ENCODE measurements at places on chromosomes 2 and 18.

DNA sequence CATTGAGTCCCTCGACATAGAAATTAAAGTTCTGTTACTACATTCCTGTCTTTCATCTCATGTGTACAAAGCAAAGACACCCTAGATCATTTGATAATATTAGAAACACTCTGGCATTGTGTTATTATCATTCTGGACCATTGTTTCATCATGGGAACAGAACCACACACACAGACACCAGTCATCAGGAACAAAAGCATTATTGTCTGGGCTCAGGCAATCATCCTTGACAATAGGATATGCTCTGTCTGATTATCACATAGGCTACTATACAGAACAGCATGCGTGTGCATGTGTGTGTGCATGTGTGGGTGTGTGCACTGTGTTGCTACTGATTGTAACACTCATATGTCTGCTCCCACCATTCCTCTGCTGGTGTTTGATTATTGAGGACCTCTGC lies 242.5 kb downstream of the SH3BP4 start:
- no peak for DNase-seq

- no peak for DNase-seq
Measured at GRCh38 chr2:106869512-106870275, 16.3 kb downstream of the ST6GAL2 start.

- DNase-seq: no peak
Measured at GRCh38 chr2:227366769-227367426, 12.2 kb downstream of the TM4SF20 start.

GRCh38 chr18:79733135-79733701 lies 53.6 kb downstream of the CTDP1 start:
- no peak for DNase-seq

- peak; percentile 40 for DNase-seq
Measured at GRCh38 chr2:38528008-38528442, 74.7 kb downstream of the HNRNPLL start.

DNA sequence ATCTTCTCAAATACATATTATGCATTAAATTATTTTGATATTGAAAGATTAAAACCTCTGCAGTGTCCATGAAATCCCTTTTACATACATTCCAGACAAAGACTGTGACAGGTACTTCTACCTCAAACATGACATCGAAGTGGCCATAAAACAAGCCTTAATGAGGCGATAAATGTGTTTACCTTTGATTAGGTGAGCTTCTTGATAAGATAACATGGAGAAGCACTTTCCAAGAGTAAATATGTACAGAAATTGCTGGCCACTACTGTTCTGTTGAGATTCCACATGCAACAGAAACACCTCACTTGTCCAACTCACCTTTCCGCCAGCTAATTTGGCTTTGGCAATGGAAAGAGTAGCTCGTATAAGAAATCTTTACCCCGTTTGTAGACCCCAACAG lies 55.2 kb downstream of the ZEB2 start:
- DNase-seq: no peak

DNA sequence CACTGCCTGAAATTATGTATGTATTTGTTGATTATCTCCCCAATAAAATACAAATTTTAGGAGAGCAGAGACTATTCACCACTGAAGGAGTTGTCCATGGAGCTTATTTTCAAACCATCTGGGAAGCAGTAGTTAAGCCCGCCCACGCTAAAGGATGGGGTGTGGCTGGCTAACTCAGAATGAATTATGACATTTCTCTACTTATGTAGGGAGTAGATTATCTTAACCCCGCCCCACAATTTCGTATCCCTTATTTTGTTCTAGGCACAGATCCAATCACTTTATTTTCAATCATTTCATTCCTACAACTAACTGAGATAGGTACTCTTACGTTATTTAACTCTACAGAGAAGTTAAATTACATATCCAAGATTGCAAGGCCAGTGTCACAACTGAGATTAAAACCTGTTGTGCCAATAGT lies 1.4 kb upstream of the LAPTM4A start:
- DNase-seq: no peak

DNA sequence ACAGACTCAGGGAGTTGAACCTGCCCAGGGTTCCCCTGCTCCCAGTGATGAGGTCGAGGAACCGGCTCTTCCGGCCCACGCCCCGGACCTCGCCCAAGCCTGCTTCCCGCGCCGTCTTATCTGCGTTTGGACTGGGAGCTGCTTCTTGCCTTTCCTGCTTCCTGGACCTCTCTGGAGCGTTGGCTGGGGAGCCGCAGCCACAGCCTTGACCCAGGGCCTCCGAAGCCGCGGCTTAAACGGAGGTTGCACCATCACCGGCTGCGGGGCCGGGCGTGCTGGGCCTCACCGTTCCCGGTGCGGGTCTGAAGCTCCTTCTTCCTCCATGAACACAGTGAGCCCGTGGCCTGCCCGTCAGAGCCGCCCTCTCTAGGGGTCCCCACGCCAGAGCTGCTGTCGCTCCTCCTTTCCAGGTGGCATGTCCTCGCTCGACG lies 13.3 kb downstream of the NTSR2 start:
- DNase-seq: no peak

DNA sequence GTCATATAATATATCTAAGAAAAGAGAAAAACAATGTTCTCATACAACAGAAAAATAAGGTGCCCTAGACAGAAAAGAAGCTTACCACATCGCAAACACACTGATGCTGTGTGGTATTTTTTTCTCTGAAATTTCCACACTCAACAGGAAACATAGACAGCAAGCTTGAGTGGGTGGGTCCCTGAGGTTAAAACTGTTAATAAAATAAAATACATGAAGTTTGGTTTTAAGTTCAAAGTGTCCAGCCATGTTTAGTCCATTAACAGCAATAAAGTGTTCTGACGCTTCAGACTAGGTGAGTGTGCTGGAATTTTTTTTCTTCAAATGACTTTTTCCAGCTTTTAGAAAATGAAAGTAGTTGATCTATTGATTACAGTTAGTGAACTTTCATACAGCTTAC lies 83.3 kb upstream of the EPB41L5 start:
- no peak for DNase-seq

GRCh38 chr18:74288041-74288440 lies 3.7 kb downstream of the CYB5A start:
- no peak for DNase-seq

GRCh38 chr2:234451852-234452625 lies 44.8 kb downstream of the ARL4C start:
- DNase-seq: no peak

DNA sequence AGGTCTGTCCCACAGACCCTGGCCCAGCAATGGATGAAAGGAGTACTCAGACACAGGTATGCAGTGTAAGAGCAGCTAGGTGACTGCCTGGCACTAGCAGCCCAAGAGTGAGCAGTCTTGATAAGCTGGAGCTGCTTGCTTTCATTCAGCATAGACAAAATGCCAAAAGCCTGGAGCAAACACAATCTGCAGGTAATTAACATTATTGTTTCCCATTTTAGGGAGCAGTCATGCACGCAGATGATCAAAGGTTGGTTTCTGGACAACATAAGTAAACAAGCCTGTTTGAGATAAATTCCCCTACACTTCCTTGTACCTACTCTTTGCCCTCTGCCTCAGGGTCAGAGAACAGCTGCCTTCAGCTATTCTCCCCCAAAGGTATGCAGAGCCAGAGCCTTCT lies 73.7 kb upstream of the MSTN start:
- no peak for DNase-seq

- no peak for DNase-seq
Measured at GRCh38 chr2:173452416-173452815, 97.7 kb downstream of the CDCA7 start.

DNA sequence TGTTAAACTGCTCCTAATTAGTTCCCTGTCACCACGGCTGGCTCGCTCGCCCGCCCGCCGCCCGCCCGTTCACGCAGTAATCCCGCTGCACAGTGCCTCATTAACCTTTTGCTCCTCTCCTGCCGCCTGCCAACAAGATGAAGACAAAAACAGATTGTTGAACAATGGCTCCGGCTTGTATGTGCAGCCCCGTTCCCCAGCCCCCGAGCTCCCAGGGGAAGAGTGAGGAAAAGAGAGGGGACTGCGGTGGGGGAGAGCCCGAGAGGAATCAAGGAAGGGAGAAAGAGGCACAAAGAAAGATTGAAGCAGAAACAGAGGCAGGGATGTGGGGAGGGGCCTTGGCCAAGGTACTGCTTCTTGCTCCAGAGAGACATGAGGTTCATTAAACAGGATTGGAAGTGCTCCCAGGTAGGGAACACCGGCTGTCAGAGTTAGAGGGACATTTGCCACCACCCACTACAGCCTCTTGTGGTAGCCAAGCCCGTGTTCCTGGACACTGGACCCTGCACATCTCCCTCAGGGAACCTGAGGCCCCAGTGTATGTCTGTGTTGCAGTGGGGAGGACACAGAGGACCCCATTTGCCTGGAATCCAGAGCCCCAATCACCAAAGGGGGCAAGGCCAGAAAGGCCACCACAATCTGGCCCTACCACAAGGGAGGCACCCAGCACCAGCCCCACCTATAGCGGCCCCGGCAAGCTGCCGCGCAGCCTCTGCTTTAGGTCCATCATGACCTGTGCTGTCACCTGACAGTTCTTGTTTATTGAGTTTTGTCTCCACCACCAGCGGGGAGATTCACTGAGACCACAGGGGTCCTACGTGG lies 38.1 kb downstream of the EMX1 start:
- no peak for DNase-seq

GRCh38 chr2:150256736-150257135 lies 230.7 kb downstream of the RND3 start:
- no peak for DNase-seq

DNA sequence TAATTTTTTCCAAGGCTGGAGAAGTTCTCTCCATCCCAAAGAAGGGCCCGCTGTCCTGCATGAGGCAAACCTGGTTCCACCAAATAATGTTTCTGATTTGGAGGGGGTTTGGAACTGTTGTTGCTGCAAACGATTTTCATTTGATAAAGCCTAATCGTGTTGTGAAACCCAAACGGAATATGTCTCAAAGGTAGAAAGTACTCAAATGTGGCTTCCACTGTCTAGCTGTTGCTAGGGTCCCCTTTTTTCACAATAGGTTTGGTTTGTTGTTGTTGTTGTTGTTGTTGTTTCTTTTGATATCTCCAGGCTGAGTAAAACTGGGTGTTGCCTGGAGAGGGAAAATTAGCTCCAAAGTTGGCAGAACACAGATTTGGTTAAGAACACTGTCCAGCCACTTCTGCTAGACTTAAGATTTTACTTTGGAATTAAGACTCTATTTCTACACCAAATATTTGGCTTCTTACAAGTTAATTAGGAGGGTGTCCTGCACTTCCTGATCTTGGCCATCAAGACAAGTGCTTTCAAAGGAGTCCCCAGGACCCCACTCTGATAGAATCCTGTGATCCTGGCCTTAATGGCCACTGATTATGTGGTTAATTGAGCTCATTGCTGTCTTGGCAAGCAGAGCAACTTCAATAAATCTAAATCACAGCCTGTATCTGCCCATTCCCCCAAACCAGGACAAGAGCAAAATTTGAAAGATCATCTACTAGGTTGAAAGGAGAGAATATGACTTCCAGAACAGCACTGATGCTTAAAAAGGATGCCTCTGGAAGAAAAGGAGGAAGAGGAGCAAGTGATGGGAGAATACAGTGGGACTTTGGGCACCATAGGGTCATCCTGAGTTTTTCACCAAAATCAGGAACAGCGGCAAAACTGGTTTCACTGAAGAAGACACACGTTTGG lies 3.3 kb upstream of the HOXD13 start:
- no peak for DNase-seq

- DNase-seq: no peak
Measured at GRCh38 chr2:230498506-230499107, 82.6 kb downstream of the SP100 start.

DNA sequence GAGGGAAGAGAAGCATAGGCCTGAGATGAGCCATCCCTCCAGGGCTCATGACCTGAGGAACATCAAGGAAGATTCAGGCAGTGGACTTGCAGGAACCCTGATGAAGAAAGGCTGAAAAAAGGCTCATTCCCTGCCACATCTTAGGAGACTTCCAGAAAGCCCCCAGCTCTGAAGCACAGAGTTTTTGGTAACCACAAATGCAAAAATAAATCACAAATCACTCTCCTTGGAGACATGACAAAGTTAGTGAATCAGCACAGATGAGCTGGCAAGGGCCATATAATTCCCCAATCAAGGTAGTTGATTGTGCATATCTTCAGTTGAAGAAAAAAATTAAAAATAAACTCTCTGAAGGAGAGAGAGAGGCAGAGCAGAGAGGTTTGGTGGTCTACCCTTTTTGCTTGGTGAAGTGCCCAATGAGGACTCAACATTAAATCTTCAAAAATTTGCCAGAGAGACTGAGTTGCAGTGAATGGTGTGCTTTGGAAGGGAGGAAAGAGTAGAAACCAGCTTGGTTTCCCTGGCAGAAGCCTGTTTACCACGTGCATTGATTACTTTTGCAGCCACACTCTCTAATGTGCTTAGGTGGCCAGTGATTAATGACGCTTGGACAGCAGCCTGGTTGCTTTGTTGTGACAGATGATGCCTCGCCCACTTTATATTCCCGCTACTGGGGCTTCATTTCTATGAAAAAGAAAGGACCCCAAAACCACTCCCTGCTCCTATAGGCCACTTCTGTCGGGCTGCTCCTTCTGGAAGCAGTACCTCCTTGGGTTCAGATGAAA lies 257.4 kb upstream of the SLC14A2 start:
- DNase-seq: no peak

GRCh38 chr2:74048147-74048546 lies 63.4 kb downstream of the TET3 start:
- DNase-seq: no peak

DNA sequence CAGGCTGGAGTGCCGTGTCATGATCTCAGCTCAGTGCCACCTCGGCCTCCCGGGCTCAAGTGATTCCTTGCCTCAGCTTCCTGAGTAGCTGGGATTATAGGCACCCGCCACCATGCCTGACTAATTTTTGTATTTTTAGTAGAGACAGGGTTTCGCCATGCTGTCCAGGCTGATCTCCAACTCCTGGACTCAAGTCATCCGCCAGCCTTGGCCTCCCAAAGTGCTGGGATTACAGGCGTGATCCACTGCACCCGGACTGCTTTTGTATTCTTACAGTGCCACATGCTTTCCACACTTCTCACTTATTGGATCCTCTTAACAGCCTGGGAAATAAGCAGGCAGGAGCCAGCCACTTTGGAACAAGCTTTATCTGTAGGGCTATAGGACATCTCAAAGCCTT lies 25.3 kb upstream of the BCL2L11 start:
- no peak for DNase-seq

DNA sequence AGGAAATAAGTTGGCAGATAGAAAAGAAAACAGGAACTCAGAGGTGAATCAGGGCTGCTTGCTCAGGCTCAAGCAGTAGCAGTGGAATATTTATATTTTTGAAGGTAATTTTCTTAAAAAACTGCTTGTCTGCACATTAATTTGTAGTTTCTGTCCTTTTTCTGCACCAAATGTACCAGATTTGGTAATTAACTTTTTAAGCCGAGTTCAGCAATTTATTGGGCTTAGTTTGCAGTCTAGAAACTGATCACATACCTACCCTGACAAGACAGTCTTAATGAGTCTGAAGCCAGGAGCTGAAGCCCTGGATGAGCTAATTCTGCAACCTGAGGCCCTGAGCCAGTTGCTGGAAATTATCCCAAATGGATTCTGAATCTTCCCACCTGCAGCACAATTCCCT lies 647.0 kb downstream of the TDRD15 start:
- no peak for DNase-seq

DNA sequence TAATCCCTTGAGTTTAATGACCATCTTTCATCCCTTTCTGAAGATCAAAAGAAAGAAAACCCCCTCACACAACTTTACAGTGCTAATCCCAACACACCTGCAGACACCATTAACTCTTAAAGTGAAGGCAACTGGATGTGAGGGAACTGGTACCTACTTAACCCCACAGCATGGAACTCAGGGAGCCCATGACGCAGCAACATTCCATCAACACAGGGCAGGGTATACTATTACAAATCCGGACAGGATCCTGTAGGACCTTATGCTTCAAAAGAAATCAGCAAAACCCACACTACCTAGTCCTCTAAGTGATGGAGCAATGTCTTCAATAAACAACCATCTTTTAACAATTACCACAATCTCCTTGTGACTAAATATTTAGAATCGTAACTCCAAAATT lies 78.6 kb downstream of the FARSB start:
- DNase-seq: no peak

All from stimulated activated CD8-positive, alpha-beta memory T cell treated with anti-CD3 and anti-CD28 coated beads, Interleukin-7, amount 100 ng/mL, for 48 hours (primary cell).